T-helper 9 cell (primary cell): ENCODE measurements at places on chromosomes 5 and 9.

GRCh38 chr5:91128604-91129003, 254.5 kb downstream of the ARRDC3 start:
- no peak for DNase-seq

DNA sequence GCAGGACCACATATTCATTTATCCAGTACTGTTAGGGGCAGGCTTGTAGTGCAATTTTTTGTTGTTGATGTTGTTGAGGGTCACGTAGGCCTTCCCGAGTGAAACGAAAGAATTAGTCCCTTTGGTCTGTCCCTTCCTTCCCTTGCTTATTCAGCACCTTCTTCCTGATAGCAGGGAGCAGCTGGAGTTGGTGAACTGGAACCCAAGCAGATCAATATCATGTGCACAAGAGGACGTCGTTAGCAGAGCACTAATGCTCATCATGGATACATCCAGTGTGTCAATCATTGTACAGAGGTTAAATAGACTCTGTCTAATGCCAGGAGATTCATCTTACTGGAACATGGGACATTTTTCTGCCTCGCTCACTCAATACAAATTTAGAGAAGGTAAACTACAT, 33.0 kb upstream of the MAP1B start:
- DNase-seq: no peak

GRCh38 chr5:173940269-173940668, 48.7 kb upstream of the C5orf47 start:
- DNase-seq: no peak

GRCh38 chr5:128099944-128100343, 16.4 kb downstream of the SLC12A2 start:
- DNase-seq: no peak

DNA sequence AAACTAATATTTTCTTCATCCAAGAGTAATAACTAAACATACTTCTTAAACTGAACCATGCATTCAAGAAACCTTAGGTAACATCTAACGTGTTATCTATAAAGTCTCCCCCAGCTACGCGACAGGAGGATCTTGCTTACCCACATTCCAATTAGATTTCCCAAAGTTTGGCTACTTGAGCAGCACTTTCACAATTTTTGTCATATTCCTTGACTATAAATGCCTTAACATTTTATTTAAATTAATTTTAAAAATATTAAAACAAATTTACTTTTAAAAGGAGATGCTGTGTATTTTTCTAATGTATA, 25.3 kb upstream of the IFNE start:
- DNase-seq: no peak

GRCh38 chr9:121222524-121223171, 21.0 kb upstream of the RAB14 start:
- DNase-seq: no peak

- DNase-seq: no peak
These were observed 76.3 kb downstream of the SCAI start for GRCh38 chr9:125066839-125067619.

DNA sequence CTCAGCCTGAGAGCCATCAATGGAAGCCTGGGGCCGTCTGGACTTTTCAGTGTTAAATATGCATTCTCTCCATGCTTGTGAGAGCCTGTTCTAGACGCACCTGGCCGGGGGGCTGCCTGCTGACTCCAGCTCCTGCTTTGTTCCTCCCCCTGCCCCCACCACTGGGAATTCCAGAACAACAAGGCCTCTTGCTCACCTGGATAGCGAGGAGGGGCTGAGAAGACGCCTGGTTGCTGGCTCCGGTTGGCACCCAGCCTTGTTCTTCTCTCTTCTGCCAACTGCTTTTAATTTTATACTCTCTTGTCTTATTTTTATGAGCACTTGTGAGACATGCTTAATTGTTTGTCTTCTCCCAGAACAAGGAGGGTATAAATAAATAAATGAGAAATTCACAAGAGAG, 15.0 kb upstream of the RAPGEF1 start:
- DNase-seq: no peak

- no peak for DNase-seq
These were observed 409.0 kb downstream of the PRR16 start for GRCh38 chr5:120873083-120873482.

DNA sequence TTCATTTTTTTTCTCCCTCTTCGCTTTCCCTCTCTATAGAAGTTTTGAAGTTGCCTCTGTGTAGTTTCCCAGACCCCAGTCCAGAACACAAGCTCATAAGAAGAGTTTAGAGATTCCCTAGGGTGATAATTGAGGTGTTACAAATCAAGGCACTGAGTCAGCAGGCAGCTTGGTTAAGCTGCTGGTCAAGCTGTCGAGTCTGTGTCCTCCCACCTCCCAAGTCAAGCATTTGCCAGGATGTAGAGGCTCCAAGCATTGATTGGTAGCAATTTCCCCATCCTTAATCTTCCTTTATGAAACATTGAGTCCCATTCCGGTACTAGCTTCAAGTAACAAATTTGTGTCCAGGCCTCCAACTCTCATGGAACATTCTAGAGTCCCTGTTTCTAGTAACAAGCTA, 47.5 kb upstream of the SLC1A1 start:
- no peak for DNase-seq

DNA sequence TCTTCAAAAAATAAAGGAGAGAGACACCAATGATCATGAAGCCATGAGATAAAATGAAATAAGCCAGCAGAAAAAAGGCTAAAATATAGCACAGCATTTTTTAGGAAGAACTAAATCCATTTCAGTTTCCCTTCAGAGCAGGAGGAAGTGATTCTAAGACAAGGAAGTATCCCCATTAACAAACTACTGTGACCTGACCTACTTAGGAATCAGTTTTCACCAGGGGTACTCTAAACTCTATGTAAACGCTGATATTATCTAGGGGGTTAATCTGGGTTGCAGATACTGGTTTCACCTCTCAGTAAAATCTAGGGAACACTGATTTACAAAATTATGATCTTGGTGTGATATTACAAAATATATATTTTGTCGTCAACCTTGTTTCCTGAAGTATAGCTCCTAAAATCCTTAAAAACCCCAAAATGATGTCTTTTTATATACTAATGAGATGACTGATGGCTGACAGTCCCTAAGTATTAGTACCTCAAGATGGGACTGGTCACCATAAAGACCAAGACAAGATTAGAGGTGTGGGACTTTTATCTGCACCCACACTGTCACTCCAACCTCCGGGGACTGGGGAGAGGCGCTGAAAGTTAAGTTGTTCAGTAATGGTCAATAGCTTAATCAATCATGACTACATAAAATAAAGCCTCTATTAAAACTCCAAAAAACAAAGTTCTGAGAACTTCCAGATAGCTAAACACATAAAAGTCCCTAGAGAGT, 2.9 kb upstream of the FNBP1 start:
- no peak for DNase-seq

DNA sequence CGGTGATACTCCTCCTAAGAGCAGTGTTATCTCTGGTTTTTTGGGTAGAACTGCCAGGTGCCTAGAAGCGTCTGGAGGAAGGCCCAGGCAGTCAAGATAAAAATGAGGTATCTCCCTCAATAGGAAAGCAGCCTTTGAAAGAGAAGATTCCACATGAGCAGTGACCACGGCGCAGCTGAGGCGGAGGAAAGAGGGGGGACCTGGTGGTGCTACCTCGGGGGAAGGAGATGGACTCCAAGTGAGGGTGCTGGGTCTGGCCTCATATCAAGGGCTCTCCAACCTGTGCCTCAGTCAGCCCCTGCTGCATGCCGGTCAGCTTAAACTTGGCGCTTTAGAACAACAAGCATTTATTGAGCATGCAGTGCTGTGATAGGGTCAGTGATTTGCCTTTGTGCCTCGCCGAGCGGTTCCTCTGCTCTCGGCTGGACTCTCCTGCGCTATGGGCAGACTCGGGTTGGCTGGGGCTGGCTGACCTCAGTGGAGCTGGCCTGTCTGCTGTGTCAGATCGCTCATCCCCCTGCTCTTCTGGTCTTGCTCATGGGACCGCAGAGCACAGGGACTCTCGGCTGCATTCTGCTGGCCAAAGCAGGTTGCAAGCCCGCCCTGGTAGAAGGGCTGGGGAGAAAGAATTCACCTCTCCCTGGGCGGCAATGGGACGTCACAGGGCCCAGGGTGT, 121.1 kb upstream of the IRX4 start:
- no peak for DNase-seq

GRCh38 chr5:73823508-73823925, 197.5 kb downstream of the ARHGEF28 start:
- no peak for DNase-seq
